Fibroblast of skin of right biceps (primary cell): ENCODE measurements at places on chromosomes 7 and 10.

DNA sequence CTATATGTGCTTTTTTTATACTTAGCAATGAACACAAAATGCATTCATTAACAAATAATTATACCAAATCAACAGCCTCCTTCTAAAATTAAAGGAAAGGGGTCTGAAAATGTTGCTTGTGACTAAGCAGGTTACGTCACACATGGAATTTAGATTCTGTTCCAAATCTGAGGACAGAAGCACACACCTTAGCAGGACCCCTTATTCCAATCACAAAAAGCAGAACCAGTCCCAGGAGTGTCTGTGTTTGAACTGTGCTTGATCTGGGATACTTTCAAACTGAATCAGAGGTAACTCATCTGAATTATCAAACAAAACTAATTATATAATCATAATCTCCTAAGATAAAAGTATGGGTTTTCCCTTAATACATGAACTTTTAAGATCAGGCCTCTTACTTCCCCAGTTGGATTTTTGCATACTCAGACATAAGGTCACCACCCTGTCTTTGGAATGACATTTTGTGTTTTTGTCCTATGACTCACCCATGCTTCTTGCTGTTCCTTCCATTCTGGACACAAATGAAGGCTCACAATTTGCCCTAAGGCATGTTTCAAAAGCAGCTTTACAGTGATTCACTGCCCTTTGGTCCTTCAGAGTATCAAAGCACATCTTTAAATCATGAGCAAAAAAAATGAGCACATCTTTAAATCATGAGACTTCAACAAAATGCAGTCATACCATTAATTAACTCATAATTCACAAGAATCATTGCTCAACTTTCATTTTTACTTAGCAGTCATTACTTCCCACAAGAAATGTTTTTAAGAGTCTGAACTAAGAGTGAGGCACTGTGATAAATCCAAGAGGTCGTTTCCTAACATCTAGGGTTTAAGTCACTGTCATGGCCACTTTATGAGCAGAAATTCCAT, 35.5 kb downstream of the SEMA3C start:
- DNase-seq = peak; percentile 99

- DNase-seq = no peak
Measured at GRCh38 chr10:117014835-117015234, 9.8 kb upstream of the SHTN1 start.

- DNase-seq = no peak
Measured at GRCh38 chr7:155682484-155682883, 38.0 kb downstream of the RBM33 start.

DNA sequence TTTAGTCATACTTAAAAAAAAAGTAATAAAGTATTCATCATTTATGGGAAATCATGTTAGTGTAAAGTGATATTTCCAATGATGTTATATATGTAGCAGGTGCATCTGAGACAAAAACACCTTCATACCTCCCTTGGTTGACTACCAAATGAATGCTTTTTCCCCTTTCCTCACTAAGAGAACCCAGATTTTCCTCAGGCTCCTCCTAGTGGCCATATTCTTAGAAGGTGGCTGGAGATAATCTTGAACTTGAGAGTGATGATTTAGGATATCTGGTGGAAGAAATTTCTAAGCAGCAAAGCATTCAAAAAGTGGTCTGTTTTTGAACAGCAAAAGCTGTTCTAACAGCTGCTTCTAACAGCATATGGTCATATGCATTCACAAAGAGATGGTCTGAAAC, 16.8 kb upstream of the DNAH11 start:
- no peak for DNase-seq

- DNase-seq = no peak
Measured at GRCh38 chr7:99707096-99707495, 27.3 kb upstream of the CYP3A5 start.

DNA sequence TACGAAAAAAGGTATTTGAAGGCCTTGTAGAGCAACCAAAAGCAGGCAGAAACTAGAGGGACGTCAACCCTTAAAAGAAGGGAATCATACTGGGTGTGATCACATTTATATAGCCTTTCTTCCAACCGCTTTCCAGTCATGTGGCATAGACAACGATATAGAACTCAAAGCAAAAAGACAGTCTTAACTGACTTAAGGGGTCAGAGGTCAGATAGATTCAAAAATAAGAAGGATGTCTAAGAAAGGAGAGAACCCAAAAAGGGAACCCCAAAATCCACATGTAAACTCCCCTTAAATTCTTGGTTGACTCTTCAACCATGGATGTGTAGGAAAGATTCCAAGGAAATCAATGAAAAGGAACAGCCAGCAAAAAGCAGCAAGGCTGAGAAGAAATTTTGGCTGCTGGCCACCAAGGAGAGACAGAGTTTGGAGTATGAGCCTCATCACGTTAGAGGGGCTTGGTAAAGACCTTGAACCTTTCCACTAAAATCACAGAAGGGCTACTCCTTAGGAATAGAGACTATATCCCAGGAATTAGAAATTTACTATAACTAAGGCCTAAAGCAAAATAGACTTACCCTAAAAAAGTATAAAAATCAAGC, 8.6 kb downstream of the BCAP29 start:
- DNase-seq = no peak

DNA sequence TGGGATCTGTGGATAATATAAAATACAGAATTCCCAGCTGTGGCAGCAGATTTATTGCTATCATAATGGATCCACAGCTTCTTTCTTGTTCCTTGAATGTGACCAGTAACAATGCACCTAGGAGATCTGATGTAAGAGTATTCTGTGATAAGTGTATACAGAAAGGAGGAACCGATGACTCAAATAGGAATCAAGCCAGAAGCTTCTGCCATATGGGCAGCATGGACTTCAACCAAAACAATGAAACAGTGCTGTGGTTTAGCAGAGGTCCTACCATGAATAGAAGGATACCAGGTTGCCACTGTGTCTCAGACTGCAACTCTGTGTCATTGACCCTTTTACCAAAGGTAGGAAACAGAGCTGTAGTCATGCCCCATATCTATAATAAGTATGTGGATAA, 81.8 kb downstream of the PTPRZ1 start:
- peak; percentile 63 for DNase-seq

GRCh38 chr7:70704831-70705346, 427.1 kb upstream of the GALNT17 start:
- DNase-seq = peak; percentile 56

GRCh38 chr7:28980451-28981160, 22.5 kb upstream of the TRIL start:
- DNase-seq = peak; percentile 81

- DNase-seq = peak; percentile 3
Measured at GRCh38 chr7:112876877-112877276, 86.7 kb upstream of the TMEM168 start.

DNA sequence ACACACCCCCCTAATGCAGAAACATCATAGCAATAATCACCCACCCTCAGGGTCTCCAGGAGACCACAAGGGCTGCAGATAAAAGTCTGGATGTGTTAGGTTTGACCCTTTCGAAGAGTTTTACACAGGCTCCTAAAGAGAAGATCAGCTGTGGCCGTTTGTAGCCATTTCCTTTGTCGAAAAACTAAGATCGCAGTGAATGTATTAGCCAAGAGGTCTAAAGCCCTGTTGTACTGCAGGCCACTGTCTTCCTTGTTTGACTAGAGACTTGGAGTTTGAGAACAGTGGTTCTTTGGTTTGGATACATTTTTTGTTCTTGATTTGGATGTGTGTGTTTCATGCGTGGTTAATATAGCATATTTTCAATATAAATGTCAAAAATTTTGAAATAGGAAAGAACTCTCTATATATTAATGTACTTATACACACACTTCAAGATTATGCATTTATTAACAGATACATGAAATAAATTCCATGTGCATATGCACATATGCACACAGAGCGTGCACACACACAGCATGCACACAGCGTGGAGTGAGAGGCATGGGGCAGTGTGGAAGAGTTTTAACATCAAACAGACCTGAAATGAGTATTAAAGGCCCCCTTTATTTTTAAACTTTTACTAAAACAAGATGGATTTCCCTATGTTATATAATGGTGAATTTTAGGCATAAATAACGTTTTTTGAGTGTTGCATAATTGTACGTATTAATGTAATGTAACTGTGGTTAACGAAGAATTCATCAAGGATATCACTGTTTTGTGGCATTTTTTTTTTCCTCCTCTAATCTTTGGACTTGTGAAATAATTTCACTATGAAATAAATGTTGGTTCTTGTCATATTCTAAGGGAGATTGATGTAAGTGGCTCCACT, 2.2 kb downstream of the IKZF1 start:
- DNase-seq = no peak

DNA sequence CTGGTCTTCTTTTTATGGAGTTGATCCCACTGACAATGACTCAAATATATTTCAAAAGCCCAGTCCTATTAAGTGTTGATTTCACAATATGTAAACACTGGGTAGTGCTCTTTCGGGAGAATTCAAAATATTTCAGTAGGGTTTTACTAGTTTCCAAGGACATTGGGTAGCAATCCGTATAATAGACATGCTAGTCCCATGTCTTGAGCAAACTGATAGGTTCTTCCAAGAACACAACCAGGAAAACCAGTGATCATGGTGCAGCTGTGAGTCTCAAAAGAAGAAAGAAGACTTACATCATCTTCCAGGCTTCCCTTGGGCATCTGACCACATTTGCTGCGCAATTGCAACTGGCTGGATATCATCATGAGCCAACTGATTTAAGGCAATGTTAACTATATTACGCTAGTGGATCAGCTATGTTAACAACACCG, 59.3 kb upstream of the APBB1IP start:
- DNase-seq = no peak

DNA sequence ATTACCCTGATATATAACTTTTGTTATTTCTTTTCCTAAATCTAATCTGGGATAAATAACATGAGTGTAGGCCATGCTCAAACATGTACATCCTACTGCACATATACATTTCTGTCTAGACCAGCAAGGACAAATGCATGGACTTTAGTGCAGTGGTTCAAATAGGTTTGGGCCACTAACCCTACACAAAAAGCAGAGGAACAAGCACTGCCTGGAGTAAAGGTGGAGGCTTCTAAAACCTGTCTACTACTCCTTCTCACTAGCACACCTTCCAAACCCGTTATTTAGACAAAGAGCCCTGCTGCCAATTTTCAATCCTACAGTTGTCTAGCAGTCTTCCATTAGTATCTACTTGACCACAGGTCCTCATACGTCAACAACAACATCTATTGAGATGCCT, 34.8 kb downstream of the SGCE start:
- no peak for DNase-seq

DNA sequence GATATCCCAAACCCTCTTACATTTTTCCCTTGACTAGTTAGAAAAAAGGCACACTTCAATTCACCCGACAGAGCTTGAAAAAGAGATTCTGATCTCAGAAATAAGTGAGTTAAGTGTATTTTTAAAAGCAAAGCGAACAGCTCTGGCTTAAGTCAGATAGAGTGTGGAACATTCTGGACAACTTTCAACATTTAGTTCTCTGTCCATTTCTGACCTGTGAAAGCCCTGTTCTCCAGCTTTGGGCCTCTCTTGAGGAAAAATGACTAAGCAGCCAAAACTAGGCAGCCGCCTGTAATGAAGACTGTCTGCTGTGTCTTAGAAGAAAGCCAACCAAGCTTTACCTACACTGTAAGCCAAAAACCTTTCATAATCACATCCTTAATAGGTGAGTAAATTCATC, 50.5 kb downstream of the CDK6 start:
- DNase-seq = peak; percentile 67

GRCh38 chr10:117047947-117048346, 43.0 kb upstream of the SHTN1 start:
- DNase-seq = no peak

- DNase-seq = no peak
Measured at GRCh38 chr10:47023237-47024045, 112.2 kb downstream of the PTPN20 start.
